Cerebellar cortex (tissue), 1 donor: ENCODE measurements at places on chromosomes 5 and 9.

DNA sequence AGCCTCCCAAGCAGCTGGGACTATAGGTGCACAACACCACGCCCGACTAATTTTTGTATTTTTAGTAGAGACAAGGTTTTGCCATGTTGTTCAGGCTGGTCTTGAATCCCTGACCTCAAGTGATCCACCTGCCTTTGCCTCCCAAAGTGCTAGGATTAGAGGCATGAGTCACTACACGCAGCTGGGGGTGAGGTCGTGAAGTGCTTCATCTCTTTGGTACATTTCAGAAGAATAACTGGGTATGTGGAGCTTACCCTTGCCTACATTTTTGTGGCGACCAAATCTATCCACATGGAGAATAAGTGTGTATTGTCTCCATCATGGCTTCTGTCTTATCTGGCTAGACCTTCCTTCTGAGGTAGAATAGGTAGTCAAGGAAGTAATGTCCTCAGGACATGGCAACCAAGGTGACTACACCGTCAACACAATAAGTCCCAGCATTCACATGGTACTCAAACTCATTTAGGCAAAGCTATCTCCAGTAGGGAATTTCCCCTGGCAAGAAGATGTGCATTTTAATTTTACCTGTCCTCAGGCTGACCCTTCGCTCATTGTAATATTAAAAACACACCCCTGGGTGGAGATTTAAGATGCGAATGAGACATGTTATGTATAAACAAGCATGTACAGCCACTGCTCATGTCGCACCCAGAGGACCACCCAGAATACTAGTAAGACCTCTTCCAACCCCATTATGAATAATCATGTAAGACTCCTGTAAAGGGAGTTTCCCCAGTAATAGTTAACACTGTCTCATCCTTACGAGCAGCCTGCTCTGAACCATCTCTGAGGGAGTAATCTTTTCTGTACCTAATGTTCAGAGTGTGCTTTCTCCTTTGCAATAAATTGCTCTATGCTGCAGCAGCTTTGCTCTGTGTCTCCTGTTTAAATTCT, 1173.2 kb downstream of the TAF11L14 start:
- no peak for DNase-seq

- DNase-seq, result no peak
Observed at GRCh38 chr5:76576996-76577395, 46.2 kb downstream of the F2RL2 start.

DNA sequence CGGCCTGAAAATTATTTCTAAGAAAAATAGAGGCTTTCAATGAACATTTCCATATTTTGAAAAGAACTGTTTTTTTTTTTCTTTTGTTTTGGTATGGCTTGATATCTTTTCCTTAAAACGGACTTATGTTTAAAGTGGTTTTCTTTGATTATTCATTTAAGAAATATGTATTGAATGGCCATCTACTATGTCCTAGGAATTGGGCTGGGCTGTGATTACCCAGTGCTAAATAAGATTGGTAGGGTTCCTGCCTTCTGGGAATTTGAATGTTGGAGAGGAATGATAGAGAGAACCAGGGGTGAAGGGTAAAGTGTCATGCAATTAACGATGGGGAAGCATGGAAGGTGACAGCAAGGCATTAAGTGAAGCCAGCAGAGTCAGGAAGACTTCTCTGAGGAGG, 33.2 kb downstream of the TNFSF8 start:
- no peak for DNase-seq

DNA sequence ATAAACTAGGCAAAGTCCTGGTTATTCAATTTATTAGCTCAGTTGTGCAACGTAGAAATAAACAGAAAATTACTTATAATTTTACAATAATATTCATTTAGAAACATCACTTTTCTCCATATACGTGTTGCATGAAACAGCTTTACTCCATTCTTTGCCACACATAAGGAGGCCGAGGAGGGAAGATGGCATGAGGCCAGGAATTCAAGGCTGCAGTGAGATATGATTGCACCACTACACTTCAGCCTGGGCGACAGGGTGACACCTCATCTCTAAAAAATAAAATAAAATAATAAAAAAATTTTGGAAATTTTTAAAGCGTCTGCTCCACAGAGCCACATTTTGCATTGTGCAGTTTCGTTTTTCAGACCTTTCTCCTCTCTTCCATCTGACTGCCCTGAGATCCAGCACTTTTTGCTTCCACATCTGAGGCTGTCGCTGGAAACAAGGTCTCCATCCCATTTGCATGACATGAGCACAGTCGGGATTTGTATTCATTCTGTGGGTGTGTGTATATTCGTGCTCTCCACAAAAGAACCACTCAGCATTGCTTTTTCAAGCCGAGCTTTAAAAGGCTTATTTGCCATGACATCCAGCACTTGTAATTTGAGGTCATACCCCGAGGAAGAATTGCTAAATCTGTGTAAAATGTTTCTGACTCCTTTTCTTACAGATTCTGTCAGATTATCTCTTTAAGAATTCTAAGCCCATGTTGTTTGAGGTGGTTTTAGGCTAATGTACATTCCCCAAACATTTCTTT, 98.6 kb upstream of the MSX2 start:
- no peak for DNase-seq

GRCh38 chr9:1429297-1429696, 379.1 kb downstream of the DMRT2 start:
- DNase-seq, result peak; percentile 3

DNA sequence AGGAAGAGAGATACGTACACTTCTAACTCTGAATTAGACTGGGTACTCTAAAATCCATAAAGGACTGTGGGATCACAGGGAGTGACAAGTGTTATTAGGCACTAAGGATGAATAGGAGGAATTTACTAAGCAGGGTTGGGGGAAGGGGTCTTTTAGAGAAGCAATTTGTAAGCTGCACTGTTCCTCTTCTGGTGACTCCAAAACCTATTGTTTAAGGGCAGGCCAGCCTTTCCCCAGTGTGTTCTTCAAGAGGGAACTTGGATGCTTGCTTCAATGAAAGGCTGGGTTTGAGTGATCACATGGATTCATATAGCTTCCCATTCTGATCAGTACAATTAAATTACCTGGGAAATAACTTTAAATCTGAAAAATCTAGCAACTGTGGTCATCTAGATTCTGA, 71.8 kb downstream of the STX17 start:
- DNase-seq, result no peak

GRCh38 chr9:76820431-76820830, 56.2 kb downstream of the PCA3 start:
- no peak for DNase-seq

GRCh38 chr5:143101121-143101520, 302.4 kb downstream of the NR3C1 start:
- no peak for DNase-seq

GRCh38 chr5:142688281-142688989, 2.5 kb upstream of the FGF1 start:
- no peak for DNase-seq
